ENCODE measurements at places on chromosomes 2 and 18. TPM values are rescaled to one million over a fixed set of nuclear protein-coding genes. Genes with fewer than 3 reads are reported as not detected.

The CENPA gene
- total RNA-seq, result 17.1 TPM

GRCh38 chr2:162317861-162318327, 590 bp downstream of the IFIH1 start:
- DNase-seq, result peak; percentile 21

GRCh38 chr2:120865656-120866055, 130.0 kb downstream of the GLI2 start:
- DNase-seq, result no peak

- no peak for DNase-seq
These were observed 9.6 kb upstream of the KCNG2 start for GRCh38 chr18:79787865-79788733.

DNA sequence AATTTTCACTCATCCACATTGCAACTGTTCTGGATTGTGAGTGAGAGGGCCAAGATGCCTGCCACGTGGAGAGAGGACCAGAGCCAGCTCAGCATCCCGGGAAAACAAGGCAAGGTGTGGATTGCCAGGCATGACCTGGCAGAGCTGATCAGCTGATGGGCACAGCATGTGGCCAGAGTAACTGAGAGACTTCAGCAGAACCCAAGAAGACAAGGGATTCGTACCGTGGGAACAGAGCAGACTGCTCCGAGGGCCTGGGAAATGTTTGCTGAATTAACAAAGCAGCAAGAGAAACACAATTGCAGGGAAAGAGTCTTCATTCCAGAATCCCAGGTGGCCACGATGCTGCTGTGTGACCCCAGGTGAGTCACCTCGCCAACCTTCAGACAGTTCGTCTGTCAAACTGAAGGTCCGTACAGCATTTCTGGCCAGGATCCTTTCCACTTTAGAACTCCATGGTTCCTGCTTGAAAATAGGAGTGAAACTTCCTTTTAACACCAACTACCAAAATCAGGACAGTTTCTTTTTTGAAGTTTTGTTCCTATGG, 26.3 kb upstream of the POMC start:
- DNase-seq, result no peak

DNA sequence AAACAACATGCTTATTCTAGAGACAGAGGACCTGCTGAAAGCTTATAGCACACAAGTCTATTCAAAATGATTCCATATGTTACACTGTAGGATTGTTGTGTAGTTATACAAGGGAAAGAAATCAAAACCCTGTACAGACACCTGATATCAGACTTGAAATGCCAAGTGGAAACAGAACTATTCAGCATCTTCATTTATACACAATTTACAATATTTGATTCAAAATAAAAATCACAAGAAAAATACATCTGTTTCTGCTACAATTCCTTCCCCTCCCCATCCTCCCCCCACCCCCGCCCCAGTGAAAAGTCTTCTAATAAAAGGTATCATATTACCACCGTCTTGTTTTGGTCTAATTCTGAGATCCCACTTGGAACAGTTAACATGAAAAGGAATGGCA, 37.5 kb upstream of the NFU1 start:
- no peak for DNase-seq

- DNase-seq, result no peak
These were observed 47.9 kb downstream of the HADHB start for GRCh38 chr2:26292646-26293045.

DNA sequence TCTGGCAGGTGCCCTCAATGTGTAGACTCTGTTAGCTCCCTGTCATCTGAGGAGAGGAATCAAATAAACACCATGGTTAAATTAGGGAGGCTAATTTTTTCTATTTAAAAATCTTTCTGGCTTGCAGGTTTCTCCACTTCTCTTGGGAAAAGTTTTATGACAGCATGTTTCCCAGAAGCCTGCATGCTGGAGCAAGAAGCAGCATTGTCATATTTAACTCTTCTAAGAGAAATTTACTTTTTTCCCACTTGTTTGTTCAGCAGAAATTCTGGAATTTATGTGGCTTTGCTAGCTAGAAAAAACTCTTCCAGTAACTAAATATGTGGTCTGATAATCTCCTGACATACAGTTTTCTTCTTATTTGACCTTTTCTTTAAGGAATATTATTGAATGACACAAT, 230.5 kb downstream of the PARD3B start:
- no peak for DNase-seq

GRCh38 chr2:84797271-84797670, 83.6 kb downstream of the TRABD2A start:
- DNase-seq, result no peak

GRCh38 chr18:67265464-67266245, 250.9 kb downstream of the DSEL start:
- peak; percentile 72 for DNase-seq
